ENCODE measurements at places on chromosomes 5 and 9.
A peak's percentile ranks its signal among the peaks of the same experiment; 100 is the strongest.

- no peak for DNase-seq
These were observed 15.0 kb downstream of the ANKRD33B start for GRCh38 chr5:10578869-10579268.

DNA sequence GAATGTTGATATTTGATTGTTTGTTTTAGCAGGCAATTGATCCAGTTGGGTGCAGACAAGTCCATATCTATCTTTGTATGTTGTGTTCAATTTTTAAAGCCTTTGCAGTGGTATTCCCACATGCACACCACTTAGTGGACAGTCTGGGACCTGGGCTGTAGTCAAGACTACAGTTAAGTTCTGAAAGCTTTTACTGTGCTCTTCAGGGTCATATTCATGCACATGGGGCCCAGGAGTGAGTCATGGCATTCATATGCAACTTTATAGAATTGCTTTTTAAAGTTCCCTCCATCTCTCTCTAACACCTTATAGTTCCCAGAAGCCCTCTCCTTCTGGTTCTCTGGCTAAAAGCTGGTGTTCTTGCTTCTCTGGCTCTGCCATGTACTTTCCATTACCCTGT lies 228.2 kb upstream of the CCNH start:
- no peak for DNase-seq

DNA sequence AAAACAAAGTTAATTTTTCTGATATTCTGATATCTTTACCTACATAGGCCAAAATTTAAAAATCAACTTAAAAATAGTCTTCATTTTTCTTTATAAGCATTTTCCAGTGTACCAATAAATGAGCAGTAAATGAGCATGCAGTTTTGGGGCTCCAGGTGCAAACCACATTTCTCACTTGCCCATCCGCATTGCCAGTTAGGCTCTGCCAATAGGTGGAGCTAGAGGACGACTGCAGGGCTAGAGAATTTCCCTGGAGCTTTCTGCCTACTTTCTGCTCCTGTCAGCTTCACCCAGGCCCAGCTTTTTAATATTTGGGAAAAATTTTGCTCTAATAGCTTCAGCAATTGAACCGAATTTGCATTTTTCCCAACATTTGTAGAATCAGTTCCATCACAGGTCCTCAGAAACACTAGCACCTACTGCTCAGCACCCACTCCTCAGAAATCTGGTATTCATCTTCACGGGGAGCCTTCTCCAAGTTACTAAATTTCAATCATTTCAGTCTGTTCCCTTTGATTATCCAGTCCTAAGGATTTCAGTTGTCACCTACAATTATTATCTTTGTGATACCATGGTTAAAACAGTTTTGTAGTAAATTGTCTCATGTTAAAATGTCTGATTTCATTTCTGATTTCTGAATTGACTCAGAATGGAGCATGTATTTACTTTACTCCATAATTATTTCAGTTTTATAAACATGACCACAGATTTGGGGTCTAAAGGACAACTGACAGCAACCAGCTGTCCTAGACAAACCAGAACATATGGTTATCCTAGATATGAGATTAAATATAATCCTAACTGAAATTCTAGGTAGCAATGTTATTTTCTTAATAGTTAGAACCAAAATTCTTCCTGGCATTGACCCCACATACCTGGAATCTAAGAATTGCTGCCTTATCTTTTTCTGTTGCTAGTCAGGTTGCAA lies 104.6 kb upstream of the FAM174A start:
- peak; percentile 35 for DNase-seq

GRCh38 chr5:111266491-111266890 lies 42.3 kb downstream of the CAMK4 start:
- DNase-seq: no peak

DNA sequence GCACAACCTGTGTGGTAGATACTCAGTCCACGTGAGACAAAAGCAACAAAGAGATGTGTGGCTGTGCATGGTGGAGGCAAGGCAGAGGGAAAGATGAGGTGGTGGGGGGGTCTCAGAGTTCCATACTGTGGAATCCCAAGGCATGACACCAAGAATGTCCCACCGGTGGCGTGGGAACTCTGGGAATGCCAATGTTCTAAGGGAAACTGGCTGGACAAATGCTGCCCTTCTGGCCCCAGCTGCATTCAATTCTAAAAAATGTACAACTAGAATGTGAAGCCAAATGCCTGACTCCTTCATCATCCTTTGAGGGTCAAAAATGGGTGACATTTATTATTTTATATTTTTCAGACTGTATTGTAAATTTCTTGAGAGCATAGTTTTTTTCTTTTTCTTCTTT lies 58.2 kb upstream of the EQTN start:
- DNase-seq: no peak

DNA sequence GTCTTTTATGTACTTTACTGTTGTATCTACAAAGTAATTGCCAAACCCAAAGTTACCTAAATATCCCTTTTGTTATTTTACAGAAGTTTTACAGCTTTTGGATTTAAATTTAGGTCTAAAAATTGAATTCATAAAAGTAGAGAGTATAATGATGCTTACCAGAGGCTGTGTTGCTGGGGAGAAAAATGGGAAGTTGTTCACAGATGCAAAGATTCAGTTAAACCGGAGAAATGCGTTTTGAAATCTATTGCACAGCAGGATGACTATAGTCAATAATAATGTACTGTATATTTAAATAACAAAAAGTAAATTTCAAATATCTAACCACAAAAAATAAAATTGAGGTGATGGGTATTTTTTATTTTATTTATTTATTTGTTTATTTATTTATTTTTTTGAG lies 2.6 kb upstream of the ANKRD18A start:
- no peak for DNase-seq

GRCh38 chr5:163459462-163459818 lies 462 bp downstream of the NUDCD2 start:
- DNase-seq: no peak

GRCh38 chr5:157100140-157100679 lies 8.6 kb downstream of the HAVCR2 start:
- peak; percentile 80 for DNase-seq

GRCh38 chr9:16524078-16524477 lies 346.4 kb downstream of the BNC2 start:
- DNase-seq: no peak

GRCh38 chr5:110058175-110058574 lies 368.4 kb downstream of the MAN2A1 start:
- peak; percentile 1 for DNase-seq

DNA sequence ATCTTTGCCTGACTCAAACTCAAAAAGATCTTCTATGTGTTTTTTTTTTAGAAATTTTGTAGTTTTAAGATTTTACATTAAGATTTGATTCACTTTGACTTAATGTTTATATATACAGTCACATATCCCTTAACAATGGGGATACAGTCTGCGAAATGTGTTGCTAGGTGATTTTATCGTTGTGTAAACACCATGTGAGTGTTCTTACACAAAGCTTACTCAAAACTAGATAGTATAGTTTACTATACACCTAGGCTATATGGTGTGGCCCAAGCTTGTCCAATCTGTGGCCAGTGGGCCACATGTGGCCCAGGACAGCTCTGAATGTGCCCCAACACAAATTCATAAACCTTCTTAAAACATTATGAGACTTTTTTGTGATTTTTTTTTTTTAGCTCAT lies 131.9 kb downstream of the CWC27 start:
- DNase-seq: no peak

DNA sequence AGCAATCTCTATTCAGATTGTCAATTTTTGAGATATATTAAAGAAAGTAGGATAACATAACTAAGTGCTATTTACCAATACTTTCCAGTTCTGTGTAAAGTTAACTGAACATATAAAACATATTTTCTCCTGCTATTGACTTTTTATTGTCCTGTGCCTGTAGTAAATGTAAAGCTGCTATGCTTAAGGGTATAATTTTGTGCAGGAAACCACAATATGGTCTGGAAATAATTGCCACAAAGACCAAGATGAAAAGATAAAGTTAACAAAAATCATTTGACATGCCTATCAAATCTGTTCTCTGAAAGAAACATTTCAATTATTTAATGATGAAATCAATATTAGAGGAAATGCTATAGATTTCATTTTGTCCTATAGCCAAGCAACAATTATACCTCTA lies 121.3 kb downstream of the FGF10 start:
- DNase-seq: no peak

DNA sequence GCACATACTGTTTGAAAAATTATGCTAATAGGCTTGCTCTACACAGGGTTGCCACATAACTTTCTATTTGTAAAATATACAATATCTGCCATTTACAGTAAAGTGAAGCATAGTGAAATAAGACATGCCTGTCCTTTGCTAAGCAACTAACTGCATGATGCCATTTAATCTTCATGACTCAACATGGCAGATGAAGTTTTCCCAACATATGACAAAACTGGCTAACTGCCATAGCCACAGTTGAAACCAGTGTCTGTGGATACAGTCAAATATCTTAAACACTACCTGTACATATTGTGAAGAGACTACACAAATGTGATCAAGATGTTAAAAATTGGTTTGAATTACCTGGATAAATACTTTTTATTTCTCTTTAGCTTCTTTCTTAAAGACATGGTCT lies 3.1 kb upstream of the DMAC1 start:
- peak; percentile 11 for DNase-seq

DNA sequence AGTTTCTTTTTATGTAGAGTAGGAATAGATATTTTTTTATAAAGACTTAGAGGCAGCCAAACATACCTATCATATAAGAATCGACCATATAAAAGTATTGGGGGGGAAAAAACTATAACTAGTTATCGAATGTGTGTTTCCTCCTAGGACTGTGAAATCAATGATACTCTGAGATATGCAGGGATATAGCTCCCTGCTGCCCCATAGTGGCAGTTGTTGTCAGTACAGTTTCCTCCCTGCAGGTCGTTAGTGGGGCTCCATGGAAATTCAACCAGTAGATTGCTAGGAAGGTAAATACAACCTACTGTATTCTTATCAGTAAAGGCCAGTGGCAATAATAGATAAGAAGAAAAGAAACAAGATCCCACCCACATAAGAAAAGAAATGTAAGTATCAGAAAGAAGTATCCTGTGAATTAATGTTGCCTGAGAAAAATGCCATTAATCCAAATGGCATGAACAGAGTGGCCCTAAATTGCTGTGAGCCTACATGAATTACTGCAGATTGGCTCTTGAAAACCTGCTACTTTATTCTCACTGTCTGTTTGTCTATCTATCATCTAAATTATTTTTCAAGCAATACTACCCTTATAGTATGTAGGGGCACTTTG lies 136.9 kb upstream of the FBN2 start:
- peak; percentile 33 for DNase-seq

GRCh38 chr5:175689147-175689991 lies 31.5 kb downstream of the HRH2 start:
- no peak for DNase-seq

GRCh38 chr5:141725891-141726290 lies 43.9 kb upstream of the ARAP3 start:
- DNase-seq: peak; percentile 95

- DNase-seq: no peak
These were observed 105.0 kb upstream of the FAM120A start for GRCh38 chr9:93346231-93347112.

DNA sequence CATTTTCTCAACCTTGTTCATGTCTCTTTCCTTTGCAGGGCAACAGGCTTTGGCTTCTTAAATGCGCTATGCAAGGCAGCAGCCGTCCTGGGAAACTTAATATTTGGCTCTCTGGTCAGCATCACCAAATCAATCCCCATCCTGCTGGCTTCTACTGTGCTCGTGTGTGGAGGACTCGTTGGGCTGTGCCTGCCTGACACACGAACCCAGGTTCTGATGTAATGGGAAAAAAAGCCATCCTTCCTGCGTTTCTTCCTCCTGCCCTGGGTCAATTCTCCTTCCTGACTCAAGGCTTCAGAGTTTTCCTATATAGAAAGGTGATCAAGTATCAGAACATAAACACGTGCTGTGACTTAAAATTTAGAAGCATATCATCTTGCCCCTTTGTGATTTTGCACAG lies 77.8 kb upstream of the IQGAP2 start:
- no peak for DNase-seq

GRCh38 chr5:39113354-39113953 lies 39.3 kb upstream of the RICTOR start:
- DNase-seq: no peak

All from M059J (cell line).